Posterior cingulate gyrus (tissue), 11 donors: ENCODE measurements at places on chromosomes 5 and 9.

- no peak for DNase-seq
Measured at GRCh38 chr9:111298111-111298510, 31.9 kb downstream of the OR2K2 start.

- no peak for DNase-seq
Measured at GRCh38 chr5:105739732-105740131, 1931.0 kb downstream of the EFNA5 start.

DNA sequence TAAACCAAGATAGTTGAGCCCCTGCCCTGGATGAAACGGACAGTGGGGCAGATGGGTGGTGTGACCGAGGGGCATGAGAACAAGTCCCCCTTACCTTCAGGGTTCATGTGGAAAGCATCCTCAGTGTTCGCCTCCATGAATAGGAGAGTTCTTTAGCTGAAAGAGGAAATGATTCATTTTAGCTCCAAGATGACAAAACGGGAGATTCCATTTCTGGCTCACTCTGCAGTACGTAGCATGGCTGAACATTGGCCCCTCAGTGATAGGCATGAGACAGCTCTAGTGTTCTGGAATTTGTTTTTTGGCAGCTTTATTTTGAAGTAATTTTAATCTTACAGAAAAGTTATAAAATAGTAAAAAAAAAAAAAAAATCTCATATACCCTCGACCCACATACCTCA, 70.2 kb upstream of the AGXT2 start:
- DNase-seq = no peak

DNA sequence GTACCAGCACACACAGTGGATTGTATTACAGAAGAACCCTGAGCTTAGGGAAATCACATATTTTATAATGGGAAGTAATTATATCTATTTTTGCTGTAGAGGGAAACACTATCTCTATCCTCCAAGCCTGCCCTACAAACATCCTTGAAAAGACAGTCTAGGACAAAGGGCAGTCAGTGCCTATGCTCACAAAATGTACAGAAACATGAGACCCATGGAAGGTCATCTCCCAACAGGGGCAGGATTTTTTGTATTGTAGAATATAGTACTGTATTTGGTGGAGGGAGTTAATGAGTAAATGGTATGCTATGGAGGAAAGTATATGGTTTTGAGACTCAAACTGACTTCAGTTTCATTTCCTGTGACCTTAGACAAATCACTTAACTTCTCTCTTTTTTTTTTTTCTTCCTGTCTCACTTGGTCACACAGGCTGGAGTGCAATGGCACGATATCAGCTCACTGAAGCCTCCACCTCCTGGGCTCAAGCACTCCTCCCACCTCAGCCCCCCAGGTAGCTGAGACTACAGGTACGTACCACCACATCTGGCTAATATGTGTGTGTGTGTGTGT, 5.8 kb upstream of the RAB14 start:
- DNase-seq = no peak
